ENCODE measurements at places on chromosomes 6 and 20.

DNA sequence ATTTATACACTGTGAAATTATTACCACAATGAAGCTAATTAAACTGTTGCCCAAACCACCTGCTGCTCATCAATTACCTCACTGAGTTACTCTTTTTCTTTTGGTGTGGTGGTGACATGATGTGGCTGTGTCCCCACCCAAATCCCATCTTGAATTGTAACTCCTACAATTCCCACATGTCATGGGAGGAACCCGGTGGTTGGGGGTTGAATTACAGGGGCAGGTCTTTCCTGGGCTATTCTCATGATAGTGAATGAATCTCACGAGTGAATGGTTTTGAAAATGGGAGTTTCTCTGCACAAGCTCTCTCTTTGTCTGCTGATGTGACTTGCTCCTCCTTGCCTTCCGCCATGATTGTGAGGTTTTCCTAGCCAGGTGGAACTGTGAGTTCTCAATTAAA is 145.0 kb downstream of the LRRC1 start:
- no peak for DNase-seq

- no peak for DNase-seq
These were observed 84.9 kb downstream of the TIAM2 start for GRCh38 chr6:155079985-155080452.

- no peak for DNase-seq
These were observed 917 bp downstream of the C6orf120 start for GRCh38 chr6:169702840-169703246.

DNA sequence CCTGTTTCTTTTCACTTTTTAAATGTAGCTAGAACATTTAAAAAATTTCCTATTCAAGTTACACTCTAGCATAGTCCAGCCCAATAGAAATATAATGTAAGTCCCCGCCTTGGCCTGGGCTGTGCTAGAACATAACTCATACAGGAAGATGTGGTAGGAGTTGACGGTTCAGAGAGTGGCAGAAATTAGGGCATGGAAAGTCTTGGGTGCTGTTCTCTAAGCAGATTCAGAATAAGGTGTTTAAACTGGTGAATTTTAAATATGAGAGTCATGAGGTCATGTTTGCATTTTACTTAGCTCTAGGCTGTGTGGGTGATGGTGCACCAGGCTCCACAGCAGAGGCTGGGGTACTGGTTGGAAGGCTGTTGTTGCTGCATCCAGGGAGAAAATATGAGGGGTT is 256.5 kb downstream of the FARS2 start:
- DNase-seq = no peak
